A549 treated with dexamethasone at 1 μM for 4 hours (cell line): ENCODE measurements at places on chromosomes 16 and 17. TPM values are rescaled to one million over a fixed set of nuclear protein-coding genes. Genes with fewer than 3 reads are reported as not detected.

Gene TBC1D3L
- total RNA-seq, result 5.6 to 12.2 TPM (median 10.7 TPM) in 5 replicates

Gene WBP2
- total RNA-seq, result 86.8 to 93.9 TPM (median 89.6 TPM) in 5 replicates

Gene MYL4
- 0.15 to 0.24 TPM (median 0.22 TPM) in 3 of 5 replicates, not detected in the others for total RNA-seq

Gene IRX3
- total RNA-seq, result 5.2 to 8.1 TPM (median 7.0 TPM) in 5 replicates

Gene BRIP1
- total RNA-seq, result 3.6 to 5.2 TPM (median 4.1 TPM) in 5 replicates

Gene ZNF213
- 7.1 to 14.3 TPM (median 13.0 TPM) in 5 replicates for total RNA-seq

Gene DHRS7C
- total RNA-seq, result not detected in 5 replicates

Gene SLC13A2
- 0.07 to 0.20 TPM (median 0.12 TPM) in 5 replicates for total RNA-seq

Gene ANKFY1
- total RNA-seq, result 21.4 to 37.9 TPM (median 35.6 TPM) in 5 replicates

Gene MAP2K6
- 5.5 to 7.4 TPM (median 6.5 TPM) in 5 replicates for total RNA-seq

Gene METRNL
- total RNA-seq, result 29.5 to 44.4 TPM (median 37.1 TPM) in 5 replicates
